CD8-positive, alpha-beta T cell (primary cell): ENCODE measurements at places on chromosomes 3 and 15.

DNA sequence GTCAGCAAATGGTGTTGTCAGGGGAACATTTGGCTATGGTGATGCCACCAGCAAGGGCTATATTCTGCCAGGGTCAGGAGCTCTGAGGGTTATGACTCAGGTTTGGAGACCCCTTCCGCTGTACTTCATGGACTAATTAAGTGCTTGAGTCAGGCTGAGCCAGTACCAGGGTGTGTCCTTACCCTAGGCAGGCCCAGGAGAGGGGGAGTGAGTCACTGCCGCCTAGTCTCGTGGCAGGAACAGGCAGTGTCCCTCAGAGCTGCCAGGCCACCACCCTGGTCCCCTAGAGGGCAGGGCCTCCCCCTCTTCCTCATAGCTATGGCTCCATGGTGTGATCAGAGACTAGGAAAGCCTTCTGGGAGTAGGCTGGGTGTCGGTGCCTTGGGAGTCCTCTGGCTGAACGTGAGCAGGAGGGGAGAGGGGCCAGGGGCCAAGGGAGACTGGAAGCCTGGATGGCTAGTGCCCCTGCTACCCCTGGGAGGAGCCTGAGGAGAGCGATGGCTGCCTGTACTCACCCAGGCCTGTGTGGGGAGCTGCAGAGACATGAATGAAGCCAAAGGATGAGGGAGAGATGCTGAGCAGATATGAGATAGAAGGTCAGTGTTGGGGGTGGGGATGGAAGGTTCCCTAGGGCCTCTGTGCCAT is 10.6 kb downstream of the MAPKAPK3 start:
- no peak for DNase-seq

GRCh38 chr3:186839874-186840641 is 2.5 kb upstream of the ADIPOQ start:
- no peak for DNase-seq

GRCh38 chr3:105397974-105398373 is 31.3 kb downstream of the ALCAM start:
- no peak for DNase-seq

DNA sequence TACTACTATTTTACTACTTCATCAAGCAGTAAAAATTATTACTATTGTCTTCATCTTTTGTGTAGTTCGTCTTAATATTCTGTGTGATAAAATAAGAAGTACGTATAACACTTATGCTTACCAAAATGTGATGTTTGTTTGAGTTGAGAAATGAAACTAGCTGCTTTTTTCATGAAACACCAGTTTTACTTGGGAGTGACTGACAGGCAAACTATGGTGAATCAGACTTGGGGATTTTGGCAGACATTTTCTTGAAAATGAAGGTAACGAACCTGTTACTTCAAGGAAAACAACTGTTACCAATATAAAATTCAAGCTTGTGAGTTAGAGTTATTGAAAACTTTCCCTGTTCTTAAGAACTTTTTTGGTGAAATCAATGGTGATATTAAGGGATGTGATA is 10.3 kb downstream of the U2SURP start:
- DNase-seq = no peak

- no peak for DNase-seq
These were observed 497 bp downstream of the PARP16 start for GRCh38 chr15:65286069-65286703.
